Activated CD4-positive, CD25-positive, alpha-beta regulatory T cell treated with anti-CD3 and anti-CD28 coated beads, Interleukin-2, amount 50 U/mL, for 72 hours (primary cell): ENCODE measurements at places on chromosomes 11 and 22.

DNA sequence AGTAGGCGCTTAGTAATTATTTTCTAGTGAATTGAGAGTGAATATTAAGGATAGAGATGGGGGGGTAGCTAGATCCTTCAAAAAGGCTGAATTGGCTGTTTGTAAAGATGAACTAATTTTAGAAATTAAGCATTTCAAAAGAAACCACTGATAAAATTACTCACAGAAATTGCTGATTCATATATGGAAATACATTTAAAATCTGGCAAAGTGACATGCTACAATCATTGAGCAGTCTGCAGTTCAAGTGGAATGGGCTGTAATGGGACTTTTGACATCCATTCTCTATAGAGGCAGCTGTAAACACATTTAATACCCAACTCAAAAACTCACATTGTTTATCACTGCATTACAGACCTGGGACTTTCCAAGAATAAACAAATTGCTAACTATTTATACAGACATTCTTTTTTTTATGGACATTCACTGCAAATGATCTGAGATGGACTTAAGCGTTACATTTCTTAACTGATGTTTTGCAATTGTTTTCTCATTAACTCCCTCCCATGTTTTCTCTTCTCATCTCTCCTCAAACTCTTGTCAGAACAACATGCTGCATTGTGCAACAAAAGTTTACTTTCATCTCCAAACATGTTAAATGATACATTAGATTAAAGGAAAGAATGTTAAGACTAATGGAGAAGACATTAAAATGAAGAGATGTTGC lies 42.1 kb upstream of the MMP7 start:
- no peak for DNase-seq

GRCh38 chr11:70297341-70297740 lies 26.9 kb downstream of the PPFIA1 start:
- no peak for DNase-seq

DNA sequence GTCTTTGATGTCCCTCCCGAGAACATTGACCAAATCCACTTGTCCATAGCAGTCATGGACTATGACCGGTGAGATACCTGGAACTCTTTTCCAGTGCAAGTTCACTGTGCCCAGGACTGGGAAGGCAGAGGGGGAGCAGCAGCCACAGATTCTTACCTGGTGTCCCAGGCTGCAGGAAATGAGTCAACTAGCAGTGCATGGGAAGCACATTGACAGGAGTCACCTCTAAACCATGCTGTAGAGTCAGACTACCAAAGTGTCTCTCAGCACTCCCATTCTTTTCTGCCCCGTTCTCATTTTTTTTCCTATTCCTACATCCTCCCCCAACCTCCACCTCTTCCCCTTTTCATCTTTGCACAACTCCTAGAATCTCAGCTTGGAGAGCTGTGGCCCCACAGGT lies 67.2 kb upstream of the OLFML1 start:
- no peak for DNase-seq

- DNase-seq, result no peak
These were observed 54.1 kb downstream of the LDLRAD3 start for GRCh38 chr11:35997902-35998520.

DNA sequence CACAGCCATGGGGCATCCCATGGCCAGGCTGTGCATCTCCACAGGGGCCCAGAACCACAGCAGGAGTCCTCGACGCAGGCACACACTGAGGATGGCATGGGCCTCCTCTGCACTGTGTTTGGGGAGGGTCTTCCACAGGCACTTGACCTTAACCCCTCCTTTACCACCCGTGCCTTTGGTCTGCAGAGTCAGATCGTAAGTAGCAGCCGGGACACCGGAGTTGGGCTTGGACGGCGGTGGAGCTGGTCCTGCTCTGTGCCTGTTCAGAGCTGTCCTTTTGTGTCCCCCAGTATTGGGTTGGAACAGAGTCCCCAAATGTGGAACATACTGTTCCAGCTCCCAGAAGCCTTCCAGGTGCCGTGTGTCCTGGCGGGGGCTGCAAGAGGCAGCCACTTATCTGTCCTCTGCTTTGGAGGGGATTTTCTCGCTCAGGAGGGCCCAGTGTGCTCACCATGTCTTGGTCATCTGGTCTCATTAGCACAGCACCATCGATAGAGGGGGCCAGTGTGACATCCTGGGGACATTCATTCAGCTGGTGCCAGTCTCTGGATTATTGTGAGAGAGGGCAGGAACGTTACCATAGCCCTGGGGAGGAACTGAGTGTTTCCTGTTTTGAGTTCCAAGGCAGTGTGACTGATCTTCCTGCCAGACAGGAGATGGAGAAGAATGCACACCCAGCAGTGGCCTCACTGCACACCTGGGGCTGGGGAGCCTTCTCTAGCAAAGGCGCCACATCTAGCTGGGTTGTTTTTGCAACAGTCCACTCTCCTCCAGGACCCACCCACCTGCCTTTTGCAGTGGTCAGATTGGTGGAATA lies 12.4 kb downstream of the CRELD2 start:
- no peak for DNase-seq

GRCh38 chr11:102662607-102663006 lies 37.5 kb upstream of the MMP20 start:
- DNase-seq, result no peak

GRCh38 chr22:17997456-17997855 lies 26.9 kb downstream of the MICAL3 start:
- no peak for DNase-seq

DNA sequence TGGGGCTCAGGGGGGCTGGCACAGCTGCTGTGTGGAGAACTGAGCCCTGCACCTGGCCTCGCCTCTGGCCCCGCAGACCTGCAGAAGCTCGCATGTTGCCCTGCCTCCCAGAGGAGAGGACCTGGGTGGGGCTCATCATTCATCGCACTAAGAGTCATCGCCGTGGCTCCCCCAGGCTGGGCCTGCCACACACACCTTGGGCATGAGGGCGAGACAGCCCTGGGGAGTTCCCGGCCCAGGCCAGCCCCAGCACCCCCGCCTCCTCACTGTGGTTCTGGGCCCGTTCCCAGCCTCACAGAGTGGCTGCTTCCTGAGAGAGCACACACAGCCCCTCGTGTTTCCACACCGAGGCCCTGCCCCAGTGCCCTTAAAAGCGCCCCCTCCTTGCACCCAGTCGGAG lies 694.6 kb downstream of the TBC1D22A start:
- DNase-seq, result no peak

GRCh38 chr11:65014726-65015227 lies 817 bp downstream of the ARL2 start:
- no peak for DNase-seq

DNA sequence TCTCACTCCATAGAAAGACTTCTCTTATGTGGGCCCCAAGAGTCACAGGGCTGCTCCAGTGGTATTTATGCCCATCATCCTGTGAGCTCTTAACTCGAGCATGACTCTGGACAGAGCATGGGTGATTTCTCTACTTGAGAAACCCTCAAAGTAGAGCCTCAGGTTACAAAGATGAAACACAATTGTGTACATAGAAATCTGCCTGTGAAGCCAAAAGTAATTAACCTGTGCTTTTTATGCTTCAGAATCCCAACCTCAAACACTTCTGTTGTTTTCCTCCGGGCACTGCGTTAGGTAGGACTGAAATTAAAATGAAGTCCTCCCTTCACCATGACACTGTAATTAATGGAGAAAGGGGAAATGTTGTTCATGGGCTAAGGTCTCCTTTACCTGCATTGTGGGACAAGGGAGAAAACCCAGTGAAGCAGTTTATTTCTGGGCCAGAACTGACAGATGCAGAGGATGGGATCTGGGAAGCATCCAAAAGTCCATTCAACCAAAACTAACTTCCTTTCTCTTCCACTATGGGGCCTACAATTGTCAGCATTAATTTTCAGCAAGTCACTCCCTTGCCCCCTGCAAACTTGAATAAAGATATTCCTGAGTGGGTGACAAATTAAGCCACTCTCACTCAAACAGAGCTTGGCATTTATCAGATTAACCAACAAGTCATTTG lies 24.1 kb upstream of the POU2AF1 start:
- DNase-seq, result no peak

GRCh38 chr11:117837791-117838190 lies 13.2 kb upstream of the FXYD2 start:
- DNase-seq, result peak; percentile 19

DNA sequence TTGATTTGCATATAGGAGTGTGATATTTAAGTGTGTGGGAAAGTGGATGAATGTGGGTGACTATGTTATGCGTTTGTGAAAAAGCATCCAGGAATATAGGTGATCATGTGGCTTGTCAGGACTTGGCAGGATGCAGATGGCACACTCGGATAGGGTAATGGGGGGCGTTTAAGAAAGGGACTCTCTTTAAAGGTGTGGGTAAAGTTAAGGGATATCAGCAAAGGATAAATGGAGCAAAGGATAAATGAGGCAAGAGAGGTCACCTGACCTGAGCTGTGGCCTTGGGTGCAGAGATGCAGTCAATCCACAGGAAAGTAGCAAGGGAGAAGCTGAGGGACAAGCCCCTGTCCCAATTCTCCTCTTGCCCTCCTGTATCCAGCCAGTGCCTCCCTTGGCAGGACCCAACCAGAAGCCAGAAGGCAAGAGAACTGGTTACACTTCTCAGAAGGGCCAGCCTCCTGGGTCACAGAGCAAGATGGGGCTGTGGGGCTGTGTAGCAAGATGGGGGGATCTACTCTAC lies 47.5 kb upstream of the GRAMD1B start:
- no peak for DNase-seq

GRCh38 chr22:37462436-37462835 lies 23.7 kb downstream of the MFNG start:
- no peak for DNase-seq

DNA sequence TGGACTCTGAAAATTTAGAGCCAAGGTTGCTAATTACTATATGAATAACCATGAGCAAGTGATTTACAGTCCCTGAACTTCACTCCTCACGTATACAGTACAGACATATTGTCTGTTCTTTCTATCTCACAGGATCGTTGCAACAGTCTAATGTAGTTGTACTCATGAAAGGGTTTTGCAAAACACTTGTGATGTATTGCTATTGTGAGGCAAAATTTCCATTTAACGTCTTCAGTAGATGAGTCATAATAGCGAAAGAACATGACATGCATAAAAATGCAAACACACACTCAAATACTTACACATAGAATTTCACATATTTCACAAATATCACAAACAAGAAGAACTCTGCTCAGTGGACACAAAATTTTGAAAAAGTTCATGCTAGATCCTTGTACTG lies 134.6 kb upstream of the TRPC6 start:
- no peak for DNase-seq

DNA sequence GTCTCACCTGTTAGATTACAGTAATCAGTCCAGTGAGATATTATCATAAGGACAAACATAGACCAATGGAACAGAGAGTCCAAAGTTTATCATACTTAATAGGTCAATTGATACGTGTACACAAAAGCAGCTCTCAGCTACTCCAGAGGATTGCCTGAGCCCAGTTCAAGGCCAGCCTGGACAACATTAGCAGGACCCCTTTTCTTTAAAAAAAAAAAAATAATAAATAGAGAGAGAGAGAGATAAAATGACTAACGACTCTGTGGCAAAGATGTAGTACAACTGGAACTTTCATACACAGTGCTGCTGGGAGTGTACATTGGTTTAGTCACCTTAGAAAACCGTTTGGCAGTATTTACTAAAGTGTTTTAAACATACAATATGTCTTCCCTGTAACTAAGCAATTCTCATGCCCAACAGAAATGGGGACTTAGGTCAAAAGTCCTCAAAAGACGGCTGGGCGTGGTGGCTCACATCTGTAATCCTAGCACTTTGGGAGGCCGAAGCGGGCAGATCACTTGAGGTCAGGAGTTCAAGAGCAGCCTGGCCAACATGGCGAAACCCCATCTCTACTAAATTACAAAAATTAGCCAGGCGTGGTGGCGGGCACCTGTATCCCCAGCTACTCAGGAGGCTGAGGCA lies 10.6 kb downstream of the SNX32 start:
- DNase-seq, result no peak
